ENCODE measurements at places on chromosomes 1 and 21. TPM values are rescaled to one million over a fixed set of nuclear protein-coding genes. Genes with fewer than 3 reads are reported as not detected.

Gene PCSK9
- 44.8 TPM for total RNA-seq

Gene DCLRE1B
- total RNA-seq = 9.3 TPM

Gene CFAP298
- 49.3 TPM for total RNA-seq

Gene BEST4
- total RNA-seq = 0.27 TPM

- no peak for DNase-seq
Observed at GRCh38 chr1:147283011-147283410, 40.5 kb downstream of the CHD1L start.

DNA sequence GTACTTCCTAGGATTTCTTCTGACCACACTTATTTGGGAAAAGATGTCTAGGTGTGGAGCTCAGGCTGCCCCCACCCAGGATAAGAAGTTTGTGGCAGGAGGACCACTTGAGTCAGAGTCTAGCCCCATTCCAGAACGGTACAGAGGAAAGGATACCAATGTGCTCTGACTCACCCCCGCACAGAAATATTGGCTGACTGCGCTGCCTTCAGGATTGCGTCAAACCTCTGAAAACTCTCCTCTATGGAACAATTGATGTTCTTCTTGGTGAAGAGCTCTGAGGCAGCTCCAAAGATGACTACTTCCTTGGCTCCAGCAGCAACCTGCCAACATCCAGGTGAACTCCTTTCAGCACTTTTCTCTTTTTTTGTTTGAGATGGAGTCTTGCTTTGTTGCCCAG, 11.2 kb downstream of the HMGCL start:
- no peak for DNase-seq

GRCh38 chr21:17428980-17429379, 83.9 kb upstream of the CXADR start:
- DNase-seq = no peak

GRCh38 chr1:192529811-192530210, 45.8 kb upstream of the RGS1 start:
- no peak for DNase-seq

DNA sequence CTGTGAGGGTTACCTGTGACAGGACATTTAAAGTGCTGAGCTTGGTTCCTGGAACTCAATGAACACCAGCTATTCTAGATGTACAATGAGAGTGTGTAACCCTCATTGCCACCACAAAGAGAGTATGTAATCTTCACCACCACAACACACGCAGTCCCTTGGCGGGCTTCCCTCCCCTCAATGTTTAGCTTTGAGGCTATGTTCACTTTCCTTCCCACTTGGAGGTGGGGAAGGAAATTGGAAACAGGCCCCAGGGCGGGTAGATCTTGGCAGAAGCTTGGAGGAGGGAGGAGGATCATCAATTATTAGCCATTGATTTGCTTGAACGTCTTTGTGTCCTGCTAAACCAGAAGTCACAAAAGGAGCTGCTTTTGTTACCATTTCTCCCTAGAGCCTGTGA, 8.3 kb upstream of the COL16A1 start:
- no peak for DNase-seq

DNA sequence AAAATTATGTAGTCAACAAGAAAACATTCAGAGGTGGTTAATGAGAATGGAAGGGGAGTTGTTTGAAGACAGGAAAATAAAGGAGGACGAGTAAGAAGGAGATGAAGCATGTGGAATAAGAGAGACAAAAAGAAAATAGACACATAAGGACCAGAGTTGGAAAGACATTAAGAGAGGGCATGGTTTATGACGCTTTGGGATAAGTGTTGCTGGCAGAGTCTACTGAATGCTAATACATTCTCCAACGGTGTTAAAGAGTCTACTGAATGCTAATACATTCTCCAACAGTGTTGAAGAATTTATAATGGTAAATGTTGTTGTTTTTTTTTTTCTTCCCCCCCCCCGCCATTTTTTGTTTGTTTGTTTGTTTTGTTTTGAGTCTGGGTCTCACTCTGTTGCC, 13.1 kb downstream of the PRKAA2 start:
- no peak for DNase-seq

- no peak for DNase-seq
Observed at GRCh38 chr1:106181866-106182265, 874.6 kb upstream of the PRMT6 start.

All from cerebellum (tissue), 4 donors.